ENCODE measurements at places on chromosomes 7 and 10. TPM values are rescaled to one million over a fixed set of nuclear protein-coding genes. Genes with fewer than 3 reads are reported as not detected.

Gene TAF3
- total RNA-seq, result 17.1 TPM

Gene MBL2
- not detected for total RNA-seq

- no peak for DNase-seq
Observed at GRCh38 chr7:11667810-11668185, 164.2 kb downstream of the THSD7A start.

- no peak for DNase-seq
Observed at GRCh38 chr10:131690805-131691239, 210.0 kb upstream of the PPP2R2D start.

DNA sequence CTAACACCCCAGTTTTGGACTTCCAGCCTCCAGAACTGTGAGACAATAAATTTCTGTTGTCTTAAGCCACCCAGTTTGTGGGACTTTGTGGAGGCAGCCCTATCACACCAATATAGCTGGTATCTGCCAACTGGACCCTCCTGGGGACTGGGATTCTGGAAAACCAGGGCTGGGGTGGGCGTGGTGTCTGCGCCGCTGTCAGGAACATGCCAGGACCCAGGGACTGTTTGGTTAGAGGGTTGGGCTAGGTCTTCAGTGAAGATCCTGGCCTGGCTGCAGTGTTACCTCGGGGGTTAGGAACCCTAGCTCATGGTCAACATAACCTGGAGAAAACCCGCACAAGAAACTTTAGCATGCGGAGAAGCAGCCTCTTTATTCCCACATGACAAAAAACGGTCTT is 42.6 kb downstream of the PNLIPRP2 start:
- DNase-seq, result no peak

GRCh38 chr7:17722798-17723197 is 217.5 kb downstream of the SNX13 start:
- no peak for DNase-seq

- DNase-seq, result no peak
Observed at GRCh38 chr10:86287110-86287793, 79.3 kb downstream of the GRID1 start.

Gene TMEM236
- total RNA-seq, result not detected

Gene PGAM2
- total RNA-seq, result 3.8 TPM

DNA sequence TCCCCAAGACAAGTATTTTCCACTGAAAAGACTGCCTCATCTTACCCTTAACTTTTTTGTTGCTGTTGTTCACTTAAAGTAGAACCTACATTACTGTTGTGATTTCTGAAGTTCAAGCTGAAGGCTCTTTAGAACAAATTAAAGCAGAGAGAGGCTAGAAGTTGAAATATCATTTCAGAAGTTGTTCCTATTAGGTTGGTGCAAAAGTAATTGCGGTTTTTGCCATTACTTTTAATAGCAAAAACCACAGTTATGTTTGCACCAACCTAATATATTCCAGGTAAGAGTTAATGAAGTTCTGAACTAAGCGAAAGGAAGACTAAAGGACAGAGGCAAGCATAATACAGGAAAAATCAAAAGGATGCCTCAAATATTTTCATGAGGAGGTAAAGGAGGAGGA is 153.7 kb downstream of the CACNA2D1 start:
- DNase-seq, result no peak

GRCh38 chr7:106462365-106462859 is 177.6 kb upstream of the NAMPT start:
- DNase-seq, result no peak

Gene GRB10
- total RNA-seq, result 125 TPM

DNA sequence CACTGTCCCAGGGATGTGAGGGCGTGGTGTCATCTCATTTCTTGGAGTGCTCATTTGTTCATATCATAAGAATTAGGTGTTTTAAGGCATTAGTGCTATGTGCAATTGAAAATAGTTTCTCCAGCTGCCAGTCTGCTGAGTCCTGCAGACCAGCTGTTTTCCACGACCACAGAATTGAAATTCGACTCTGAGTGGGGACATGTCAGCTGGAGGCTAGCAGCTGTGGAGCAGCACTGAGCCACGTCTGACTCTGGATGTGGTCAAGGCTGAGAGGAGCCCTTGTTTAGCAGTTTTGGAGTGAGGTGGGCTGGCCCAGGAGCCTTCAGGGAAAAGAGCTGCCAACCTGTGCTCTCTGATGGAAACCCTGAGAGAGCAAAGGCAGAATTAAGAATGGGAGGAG is 156.3 kb upstream of the GRB10 start:
- DNase-seq, result no peak

Gene OR2A42
- total RNA-seq, result not detected

Gene PKD1L1
- total RNA-seq, result 3.9 TPM

Gene ASAH2B
- total RNA-seq, result 11.7 TPM

Measured in dorsolateral prefrontal cortex (tissue), 122 donors.